Dorsolateral prefrontal cortex (tissue), 122 donors: ENCODE measurements at places on chromosomes 11 and 22.

DNA sequence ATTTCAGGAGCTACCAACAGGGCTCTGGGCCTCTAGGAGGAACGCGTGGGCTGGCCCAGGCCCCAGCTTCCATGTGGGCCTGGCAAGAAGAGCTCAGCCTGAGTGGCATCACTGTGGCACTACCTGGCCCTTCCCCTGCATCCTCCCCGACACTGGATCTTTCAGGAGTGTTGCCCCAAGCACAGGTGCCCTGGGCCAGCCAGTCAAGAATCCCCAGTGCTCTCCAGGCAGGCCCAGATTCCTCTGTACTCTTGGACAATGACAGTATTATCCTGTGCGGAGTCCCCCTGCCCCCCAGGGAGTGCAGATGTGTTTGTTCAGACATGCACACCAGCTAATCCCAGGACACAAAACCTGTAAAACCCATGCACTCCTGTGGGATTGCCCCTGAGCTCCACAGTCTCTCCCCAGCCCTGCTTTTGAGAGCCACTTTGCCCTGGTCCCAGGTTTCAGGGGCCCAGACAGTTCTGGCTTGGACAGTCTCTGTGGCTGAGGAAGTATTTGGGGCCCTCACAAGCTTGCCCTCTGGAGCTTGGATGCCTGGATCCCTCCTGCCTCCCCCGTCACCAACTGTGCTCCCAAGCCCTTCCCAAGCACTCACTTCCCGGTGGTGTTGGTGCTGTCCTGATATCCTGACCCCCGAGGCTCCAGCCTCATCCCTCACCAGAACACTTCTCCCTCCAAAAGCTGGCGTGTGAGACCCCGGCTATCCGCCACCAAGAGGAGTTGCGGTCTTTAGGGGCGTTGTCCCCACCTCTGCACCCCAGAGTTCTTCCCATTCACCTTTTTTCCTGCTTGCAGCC lies 39.9 kb downstream of the KCNC1 start:
- no peak for DNase-seq

DNA sequence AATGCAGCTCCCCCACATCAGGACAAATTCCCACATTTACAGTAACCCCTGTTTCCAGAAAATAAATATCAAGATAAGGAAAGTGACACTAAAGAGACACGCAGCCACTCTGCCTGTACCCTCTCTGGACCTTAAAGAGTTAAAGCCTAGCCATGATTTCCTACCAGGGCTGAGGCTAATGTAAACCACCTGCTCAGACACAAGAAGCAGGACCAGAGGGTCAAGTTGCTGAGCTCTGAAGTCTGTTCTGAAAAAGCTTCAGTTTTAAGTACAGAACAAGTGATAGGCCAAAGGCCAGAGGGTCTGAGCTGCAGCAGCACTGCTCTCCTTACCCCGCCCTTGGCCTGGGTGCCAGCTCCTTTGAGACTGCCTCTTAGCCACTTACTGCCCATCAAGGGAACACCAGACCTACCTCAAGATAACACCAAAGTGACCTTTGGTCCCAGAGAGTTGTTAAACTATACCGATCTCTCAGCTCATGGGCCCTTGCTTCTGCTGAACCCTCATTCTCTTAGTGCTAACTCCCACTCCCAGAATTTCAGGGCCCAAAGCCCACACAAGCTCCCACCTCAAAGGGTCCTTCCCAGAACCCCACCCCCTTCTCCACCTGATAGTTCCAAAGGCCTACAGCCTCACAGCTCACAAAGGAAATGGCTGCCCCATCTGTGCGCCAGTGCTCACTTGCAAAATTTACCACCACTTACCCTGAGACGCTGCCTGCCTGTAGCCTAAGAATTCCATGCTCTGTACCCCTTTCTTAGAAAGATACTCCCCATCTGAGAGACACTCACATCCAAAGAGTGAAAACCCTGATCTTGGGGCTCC lies 40.5 kb downstream of the IL18BP start:
- DNase-seq = no peak

- DNase-seq = no peak
Measured at GRCh38 chr11:85776951-85777602, 33.9 kb downstream of the SYTL2 start.

DNA sequence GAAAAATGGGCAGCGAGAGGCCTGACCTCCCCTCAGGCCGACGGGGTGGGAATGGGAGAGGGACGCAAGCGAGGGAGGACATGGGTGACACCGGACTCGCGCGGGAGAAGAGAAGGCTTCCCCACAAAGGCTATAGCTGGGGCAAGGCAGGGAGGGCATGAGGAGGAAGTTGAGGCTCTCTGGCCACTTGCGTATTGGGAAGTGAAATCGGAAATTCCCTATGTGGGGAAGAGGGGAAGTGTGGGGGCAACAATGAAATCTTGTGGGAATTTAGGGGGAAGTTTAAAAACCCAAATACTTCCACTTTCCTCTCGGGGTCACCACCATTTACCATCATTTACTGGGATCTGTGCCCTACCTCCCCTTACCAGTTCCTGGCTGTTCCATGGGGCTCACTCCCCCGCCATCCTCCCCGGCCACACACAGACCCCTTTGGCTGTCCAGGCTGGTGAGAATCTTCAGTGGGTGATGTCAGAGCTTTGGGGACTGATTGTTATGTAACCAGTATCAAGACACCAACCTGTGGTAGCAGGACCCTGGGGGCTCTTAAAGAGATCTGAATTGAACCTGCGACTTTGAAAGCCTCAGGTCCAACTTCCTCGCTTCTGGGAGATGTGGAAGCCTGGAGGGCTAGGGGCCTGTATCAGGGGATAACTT lies 951 bp upstream of the EHD1 start:
- DNase-seq = no peak

DNA sequence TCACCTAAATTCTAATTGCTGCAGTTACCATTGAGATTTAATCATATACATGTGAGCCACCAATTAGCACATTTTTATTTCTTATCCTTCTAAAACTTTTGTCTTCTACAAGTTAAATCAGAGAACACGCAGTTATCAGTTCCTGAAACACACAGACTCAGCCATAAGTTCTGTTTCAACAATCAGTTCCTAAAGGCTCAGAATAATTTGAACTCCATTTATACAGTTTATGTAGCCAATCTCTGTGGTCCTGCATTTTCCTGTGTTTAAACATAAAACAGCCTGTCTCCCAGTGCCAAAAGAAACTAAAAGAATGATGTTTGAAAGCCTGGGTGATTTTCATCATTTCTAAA lies 2.9 kb downstream of the PLAAT3 start:
- DNase-seq = no peak

DNA sequence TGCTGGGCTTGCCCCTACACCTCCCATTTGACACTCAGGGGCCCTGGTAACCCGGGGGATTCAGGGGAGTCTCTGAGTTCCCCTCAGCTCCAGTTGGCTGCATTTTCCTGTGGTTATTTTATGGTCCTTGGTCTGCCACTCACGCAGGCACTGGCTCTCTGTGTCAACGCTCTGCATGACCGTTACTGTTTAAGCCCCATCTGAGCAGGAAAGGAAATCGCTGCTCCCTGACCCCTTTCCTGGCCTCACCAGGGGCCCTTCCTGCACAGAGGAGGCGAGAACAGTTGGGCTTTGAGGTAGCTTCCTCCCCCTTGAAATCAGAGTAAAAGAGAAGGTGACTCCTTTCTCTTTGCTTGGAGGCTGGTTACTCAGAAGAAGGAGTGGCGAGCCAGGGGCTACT lies 2.4 kb downstream of the C1QTNF4 start:
- DNase-seq = no peak

DNA sequence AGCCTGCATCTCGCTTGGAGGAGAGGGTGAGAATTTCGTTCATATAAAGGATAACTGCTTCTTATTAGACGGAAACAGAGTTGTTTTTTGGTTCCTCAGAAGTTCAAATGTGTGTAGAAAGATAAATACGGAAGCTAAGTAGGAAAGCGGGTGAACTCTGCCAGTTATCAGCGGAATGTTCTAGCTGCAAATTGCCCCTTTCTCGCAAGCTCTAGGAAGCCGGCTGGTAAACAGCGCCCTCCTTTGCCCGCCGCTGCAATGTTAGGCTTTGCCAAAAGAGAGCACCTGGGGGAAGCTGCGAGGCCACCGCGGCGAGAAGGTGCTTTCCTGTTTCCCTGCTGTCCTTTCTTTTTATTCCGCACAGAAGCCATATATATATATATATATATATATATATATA lies 67.0 kb downstream of the IGLL5 start:
- DNase-seq = no peak

GRCh38 chr11:133919330-133920108 lies 37.2 kb downstream of the IGSF9B start:
- DNase-seq = no peak

DNA sequence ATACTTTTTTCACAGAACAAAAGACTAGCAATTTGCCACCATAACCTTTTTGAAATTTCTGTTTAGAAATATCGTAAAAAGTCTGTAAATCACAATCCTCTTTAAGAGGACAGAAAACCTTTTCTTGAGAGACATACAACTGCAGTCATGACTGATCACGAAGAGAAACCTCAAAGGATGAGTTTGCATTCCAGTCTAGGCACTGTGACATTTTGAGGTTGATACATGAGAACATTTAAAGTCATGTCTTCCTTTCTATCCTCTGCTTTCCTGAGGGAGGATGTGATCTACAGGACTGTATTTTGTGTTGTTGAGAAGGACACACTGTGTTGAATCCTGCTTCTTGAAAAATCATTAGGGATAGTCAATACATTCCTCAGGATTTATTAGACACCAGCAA lies 476.7 kb upstream of the CCDC179 start:
- DNase-seq = no peak

GRCh38 chr11:65329944-65330403 lies 3.7 kb upstream of the DPF2 start:
- peak; percentile 74 for DNase-seq

DNA sequence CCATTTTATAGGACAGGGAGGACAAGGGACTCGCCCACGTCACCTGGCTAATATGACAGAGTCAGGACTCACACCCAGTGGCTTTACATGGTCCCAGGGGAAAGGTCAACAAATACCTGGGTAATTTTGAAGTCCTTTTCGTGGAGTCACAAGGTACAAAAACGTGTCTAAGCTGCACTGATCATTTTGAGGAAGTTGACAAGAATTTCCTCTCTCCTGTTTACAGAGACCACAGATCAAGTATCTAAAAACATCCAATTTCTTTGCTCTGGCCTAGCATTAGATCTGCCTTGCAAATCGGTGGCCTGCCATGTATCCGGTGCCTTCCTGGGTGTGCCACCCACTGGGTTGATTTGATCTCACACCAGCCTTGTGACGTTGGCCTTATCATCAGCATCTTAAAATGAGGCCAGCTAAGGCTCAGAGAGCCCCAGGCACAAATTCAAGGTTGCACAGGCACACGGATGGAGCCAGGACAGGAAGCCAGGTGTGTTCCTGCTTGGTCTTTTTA lies 17.6 kb downstream of the GDPD5 start:
- no peak for DNase-seq

- peak; percentile 93 for DNase-seq
Measured at GRCh38 chr22:23521441-23522113, 58.5 kb downstream of the IGLL1 start.

- DNase-seq = no peak
Measured at GRCh38 chr11:128738942-128739341, 45.1 kb downstream of the FLI1 start.

DNA sequence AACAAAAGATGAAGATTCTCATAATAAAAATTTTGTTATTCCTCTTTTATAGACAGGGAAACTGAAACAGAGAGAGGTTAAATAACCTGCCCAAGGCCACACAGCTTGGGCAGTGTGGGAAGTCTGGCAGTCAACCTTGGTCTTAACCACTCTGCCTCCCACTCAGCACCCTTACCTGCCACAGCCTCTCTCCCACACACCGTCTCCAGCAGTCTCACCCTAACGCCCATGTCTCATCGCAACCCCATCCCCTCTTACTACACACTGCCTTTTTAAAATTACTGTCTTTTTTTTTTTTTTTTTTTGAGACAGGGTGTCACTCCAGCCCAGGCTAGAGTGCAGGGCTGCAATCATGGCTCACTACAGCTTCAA lies 25.0 kb downstream of the ARRB1 start:
- DNase-seq = no peak

GRCh38 chr11:110430267-110431050 lies 711 bp downstream of the FDX1 start:
- DNase-seq = peak; percentile 48

DNA sequence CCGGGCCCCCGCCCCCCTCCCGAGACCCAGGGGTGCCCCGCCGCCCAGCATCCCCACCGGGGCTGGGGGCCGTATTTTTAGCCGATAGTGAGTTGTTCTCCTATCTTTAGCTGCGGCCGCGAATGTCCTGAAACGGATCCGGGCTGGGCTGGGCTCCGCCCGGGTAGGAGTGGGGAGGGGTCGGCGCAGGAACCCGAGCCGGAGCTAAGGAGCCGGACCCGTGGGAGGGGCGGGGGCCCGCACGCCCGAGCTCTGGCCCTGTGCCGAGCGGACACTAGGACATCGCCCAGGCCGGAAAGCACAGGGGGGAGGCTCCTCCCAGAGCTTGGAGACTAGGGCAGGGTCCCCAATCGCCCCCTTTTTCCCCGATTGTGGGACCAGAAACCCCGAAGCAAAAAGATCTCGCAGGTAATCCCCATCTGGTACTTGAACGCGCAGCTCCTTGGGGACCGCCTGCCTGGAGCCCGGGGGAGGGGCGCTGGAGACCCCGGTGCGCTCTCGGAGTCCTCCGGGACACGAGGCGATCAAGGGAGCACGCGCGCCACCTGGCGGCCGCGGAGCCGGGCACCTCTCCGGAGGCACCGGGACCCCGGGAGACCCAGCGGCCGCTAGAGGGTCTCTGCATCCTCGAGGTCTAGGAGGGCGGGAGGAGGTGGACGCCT lies 669 bp downstream of the CDC42EP2 start:
- peak; percentile 72 for DNase-seq

GRCh38 chr11:129331217-129331616 lies 44.4 kb upstream of the BARX2 start:
- no peak for DNase-seq

- DNase-seq = no peak
Measured at GRCh38 chr11:5043380-5043779, 2.9 kb upstream of the OR52J3 start.

DNA sequence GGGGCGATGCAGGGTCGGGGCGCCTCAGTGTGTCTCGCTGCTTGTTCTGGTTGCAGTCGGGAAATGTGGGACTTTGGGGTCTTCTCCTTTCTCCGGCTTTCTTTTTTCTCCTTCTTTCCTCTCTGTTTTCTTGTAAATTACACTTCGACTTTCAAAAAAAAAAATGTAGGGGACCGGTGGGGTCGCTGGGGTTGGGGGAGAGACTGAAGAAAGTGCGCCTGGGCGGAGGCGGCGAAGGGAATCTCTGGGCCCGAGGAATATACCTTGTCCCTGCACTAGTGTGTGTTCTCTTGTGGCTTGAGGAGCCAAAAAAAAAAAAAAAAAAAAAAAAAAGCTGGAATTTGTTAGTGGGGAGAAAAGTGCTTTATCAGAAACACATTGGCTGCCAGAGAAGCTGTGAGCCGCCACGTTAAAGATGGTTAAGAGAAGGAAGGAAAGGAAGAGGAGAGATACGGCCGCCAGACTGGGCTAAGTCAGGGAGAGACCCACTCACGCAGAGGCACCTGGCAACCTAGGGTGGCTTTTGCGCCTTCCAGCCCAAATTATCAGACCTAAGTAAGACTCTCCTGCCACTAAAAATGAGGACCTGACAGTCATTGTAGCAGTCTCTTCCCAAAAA lies 8.4 kb upstream of the FLI1 start:
- DNase-seq = no peak

GRCh38 chr22:35470903-35471321 lies 69.7 kb upstream of the RASD2 start:
- no peak for DNase-seq

- no peak for DNase-seq
Measured at GRCh38 chr22:17589810-17590375, 26.6 kb downstream of the SLC25A18 start.
